ENCODE measurements at places on chromosomes 2 and 18.

DNA sequence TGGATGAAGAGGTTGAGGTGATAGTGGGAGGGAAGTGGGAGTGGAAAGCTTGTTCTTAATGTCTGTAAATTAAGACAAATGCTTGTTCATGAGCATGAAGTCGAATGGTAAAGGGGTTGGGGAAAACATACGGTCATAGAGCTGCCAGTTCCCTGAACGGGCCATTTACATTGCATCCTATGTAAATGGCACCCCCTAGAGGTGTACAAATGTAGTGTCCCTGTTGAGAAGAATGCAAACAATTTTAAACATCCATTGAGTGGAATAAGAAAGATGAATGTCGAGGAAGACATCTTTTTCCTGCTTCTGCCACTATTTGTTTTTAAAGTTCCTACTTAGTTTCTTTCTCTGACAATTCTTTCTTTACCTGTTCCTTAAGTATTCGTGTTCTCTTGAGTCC, 155.7 kb downstream of the RDH14 start:
- DNase-seq = no peak

- no peak for DNase-seq
Observed at GRCh38 chr2:175036582-175037018, 31.4 kb upstream of the CHN1 start.

- no peak for DNase-seq
Observed at GRCh38 chr2:12168791-12169388, 422.5 kb downstream of the LPIN1 start.

DNA sequence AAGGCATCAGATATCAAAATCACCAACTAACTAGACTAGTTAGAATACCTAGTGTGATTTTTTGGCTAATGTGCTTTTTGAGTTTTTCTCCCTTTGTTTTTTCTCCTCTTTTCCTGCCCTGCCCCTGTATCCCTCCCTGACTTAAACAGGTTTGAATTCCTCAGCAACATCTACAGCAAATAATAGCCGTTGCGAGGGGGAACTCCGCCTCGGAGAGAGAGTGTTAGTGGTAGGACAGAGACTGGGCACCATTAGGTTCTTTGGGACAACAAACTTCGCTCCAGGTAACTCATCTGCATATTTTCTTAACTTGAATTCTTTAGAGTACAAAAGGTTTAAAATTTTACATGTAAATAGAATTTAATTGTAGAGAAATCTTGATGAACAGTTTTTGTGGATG, 45.0 kb downstream of the CLIP4 start:
- DNase-seq = no peak

GRCh38 chr18:49225160-49225559, 235.3 kb downstream of the DYM start:
- no peak for DNase-seq

GRCh38 chr2:197793456-197793855, 8.3 kb upstream of the BOLL start:
- DNase-seq = no peak

DNA sequence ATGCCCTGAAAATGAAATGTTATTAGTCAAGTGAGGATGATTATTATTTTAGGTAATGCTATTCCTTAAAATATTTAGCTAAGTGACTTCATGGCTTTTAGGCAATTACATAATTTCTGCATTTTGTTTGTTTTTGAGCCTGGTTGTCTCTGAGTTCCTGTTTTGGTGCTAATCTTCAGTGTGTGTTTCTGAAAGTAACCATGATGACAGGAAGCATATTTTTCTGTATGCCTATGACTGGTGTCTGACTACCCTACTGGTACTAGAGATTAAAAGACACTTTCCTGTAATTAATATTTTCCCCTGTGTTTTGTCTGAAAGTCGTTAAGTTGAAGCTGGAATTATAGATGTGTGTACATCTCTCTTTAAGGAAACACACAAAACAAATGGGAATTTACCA, 295.0 kb upstream of the SPRED2 start:
- no peak for DNase-seq

DNA sequence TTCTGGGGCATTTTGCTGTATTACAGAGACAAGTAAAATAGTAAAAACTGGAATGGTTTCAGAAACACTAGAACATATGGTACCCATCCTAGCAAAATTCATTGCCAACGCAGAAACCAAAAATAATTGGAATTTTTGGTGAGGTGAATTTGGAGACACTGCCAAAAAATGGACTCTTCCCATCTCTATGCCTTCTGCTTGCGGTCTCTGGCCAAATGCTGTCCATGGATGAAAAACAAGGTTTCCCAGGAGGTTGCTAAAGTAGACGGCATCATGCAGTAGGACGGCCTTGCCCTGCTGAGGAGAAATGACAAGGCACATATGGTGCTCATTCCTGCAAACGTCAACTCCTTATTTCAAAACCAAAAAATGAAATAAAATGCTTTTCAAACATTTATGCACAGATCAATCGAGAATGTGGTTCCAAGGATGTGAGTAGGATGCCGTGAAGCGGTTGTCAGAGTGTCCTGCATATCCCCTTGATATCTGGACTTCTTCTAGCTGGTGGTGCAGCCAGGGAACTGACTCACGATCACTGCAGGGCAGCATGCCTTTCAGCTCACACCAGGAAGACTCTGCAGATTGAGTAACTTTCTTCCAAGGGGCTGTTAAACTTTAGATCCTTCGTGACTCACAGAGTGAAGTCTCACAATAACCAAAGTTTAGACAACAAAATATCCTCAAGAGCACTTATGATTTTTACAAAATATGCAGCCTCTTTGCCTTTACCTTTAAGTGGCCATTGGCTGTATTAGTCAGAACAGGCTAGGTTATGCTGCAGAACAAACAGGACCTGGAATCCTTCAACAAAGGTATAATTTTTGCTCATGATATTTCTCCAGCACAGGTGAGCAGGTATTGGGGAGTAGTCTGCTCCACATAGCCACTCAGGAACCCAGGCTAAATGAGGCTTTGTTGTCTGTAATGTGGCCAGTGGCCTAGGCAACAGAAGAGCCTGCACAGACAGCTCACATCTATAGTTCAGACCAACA, 149.4 kb upstream of the NDUFV2 start:
- no peak for DNase-seq
